ENCODE measurements at places on chromosomes 3 and 15.

DNA sequence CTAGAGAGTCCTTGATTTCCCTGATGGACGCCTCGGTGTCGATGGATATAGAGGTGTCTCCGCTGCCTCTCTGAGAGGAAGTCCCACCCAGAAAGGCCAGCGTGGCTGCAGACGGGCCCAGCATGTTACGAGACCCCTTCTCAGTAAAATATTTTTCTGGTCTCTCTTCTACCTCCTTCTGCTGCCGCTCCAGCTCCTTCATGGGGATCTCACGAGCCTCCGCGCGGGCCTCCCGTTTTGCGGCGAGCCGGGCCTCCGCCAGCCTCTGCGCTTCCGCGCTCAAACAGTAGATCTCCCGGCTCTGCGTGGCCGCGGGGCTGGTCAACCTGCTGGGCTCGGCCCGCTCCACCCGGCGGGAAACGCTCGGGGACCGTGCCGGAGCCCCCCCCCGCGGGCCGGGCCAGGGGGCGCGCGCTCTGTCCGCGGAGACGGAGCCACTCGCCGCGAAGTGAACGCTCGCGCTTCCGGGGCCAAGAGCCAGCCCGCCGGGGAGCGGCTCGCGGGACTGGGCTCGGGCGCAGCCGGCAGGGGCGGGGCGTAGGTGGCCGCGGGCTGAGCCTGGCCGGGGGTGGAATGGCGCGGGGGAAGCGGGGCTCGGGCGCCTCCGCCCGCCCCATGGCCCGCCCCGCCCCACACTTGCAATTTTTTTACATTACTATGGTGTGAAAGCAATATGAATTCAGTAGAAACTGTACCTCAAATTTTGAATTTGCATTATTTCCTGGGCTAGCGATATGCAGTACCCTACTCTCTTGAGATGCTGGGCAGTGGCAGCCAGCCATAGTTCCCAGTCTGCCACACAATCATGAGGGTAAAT lies 10.2 kb upstream of the KCNMB3 start:
- DNase-seq: peak; percentile 70

DNA sequence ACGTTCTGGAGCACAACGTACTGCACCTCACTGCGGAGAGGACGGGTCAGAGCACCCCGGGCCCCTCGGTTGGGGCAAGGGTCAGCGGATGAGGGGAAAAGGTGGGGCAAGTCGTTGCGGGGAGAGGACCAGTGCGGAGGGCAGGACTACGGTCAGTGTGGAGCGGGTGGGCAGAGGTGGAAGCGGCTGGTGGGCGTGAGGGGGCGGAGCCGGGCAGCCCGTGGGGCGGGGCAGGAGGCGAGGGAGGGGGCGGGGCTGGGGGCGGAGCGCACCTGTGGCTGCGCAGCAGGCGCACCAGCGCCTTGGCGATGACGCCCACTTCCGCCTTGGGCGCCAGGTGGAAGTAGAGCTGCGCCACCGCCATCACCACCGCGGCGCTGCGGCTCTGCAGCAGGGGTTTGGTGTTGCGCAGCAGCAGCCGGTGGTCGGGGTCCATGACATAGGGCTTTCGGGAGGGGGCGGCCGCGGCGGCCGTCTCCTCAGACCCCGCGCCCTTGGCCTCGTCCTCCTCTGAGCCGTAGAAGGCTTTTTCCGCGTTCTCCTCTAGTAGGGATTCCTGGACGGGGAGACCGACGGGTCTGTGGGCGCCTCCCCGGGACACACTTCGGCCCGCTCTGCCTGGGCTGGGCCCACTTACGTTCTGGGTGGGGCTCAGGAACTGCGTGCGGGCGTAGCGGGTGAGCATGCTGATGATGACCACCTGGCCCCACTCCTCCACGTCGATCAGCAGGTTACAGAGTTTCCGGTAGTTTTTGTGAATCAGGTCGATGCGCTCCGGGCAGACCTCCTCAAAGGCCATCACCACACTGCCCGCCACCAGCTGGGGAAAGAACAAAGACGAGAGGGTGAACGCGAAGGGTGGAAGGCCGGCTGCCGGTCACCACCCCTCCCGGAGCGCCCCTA lies 29.2 kb downstream of the AP3B2 start:
- DNase-seq: peak; percentile 90

- no peak for DNase-seq
Observed at GRCh38 chr15:61205346-61205921, 23.7 kb downstream of the RORA start.

GRCh38 chr15:72758182-72758581 lies 25.4 kb downstream of the ADPGK start:
- no peak for DNase-seq

DNA sequence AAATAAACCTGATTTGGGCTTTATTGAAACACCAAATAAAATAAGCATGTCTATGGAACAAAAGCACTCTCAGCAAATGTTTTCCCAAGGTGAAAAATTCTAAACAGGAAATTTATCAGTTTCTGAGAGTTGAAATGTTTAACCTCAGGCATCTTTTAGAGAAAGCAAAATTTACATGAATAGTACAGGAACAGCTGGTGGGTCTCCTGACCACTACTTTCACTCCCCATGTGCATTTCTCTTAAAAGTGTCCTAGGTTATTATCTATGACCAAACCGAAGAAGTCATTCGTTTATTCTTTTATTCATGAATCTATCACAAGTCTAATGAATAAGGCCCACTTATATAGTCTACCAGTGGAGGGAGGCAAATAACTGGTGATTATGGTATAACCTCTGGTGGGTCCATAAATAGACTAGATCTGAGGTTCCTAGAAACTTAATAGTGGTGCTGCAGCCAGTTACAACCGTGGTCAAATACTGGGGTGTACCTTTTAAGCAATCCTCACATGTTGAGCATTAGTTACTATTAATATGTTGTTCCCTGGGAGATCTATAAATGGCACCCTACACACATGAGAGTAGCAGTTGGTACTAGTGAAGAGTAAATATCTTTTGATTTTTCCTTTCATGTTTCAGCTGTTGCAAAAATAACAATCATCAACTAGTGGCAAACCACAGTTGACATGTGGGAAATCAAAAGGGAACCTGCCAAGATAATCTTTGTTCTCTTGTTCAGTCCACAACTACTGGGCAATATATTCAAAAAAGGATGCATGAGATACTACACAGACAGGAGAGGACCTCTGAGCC lies 169.3 kb upstream of the STAC start:
- DNase-seq: no peak

DNA sequence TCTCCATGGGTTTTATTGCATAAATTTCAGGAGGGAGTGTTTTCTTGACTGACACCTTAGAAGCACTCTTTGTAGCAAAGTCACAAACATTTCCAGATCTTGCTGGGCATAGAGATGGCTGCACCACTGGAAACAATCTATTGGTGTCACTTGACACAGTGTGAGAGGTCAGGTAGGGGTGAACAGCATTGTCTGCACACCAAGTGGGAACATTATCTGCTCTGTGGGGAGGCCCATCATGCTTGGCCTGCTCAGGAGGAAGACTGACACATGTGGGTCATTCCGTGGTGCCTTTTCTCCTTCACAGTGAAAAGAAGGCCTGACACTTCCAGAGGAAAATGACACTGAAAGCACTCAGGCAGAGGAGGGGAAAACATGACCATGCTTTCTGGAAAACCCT lies 149.9 kb upstream of the GALNT15 start:
- no peak for DNase-seq

GRCh38 chr15:40081691-40082194 lies 26.9 kb downstream of the BMF start:
- no peak for DNase-seq

DNA sequence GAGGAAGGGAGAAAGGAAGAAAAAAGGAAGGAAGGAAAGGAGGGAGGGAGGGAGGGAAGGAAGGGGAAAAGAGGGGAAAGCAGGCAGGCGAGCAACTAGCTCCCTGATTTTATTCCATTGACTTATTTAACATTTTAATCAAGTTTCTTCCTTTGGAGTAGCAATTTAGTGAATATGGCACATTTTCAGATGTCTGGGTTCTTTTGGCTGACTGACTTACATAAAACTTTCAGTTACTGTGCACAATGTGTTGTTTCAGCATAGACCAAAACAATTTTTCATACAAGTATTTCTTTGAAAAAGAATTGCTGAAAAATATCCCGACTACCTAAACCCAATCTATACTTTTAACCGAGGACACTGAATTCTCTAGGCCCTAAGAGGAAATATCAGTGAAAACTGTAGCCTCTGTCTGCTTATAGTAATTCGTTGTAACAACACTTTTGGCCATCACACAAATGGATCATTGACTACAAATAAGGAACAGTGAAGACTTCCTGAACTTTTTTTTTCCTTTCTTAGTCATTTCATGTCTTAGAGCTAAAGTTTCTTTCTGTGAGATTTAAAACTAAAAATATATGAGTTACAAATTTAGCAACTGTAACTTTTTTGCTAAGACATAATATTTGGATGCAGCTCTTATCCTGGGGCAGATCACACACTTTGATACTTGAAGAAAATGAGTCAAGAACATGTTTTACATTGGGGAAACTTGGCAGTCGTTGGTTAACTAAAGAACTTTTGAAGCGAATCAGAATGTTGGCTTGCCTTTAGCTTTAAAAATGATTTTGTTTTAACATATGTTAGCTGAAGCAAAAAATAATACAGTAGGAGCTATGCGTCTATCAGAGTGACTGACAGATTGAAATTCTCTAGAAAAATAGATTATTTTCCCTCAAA lies 79.6 kb downstream of the SOX2 start:
- no peak for DNase-seq

- no peak for DNase-seq
Observed at GRCh38 chr15:31268911-31269784, 57.5 kb upstream of the KLF13 start.

DNA sequence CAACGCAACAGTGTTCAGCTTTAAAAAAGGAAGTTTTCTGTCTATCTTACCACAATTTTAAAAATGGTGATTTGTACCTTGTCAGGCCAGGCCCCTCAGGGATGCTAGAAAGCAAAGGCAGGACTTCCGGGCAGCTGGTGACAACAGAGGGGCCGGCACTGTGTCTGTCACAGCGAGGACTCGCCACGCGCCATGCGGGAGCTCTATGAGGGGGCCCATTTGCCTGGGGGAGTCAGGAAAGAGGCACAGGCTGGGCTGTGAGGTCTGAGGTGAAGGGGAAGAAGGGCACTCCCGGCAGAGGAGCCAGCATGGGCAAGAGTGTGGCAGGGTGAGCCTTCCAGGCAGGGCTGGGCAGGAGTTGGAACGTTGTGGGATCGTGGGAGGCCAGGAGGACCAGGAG lies 7.0 kb downstream of the IQSEC1 start:
- DNase-seq: no peak

DNA sequence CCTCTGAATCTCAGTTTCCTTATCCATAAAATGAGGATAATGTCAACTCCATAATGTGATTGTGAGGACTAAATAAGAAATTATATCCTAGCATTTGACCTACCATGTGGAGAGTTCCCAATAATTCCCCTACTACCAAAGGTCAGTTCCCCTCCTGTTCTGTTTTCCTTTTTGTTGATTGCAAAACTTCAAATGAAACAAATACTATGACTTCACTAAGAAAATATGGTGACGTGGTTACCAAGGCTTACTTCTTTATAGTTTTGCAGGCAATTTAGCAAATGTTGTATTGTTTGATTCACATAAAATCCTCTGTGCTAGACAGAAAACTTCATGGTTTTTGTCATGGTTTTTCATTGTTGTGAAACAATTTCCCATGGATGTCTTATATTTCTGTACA lies 153.8 kb upstream of the RORA start:
- DNase-seq: no peak

- peak; percentile 64 for DNase-seq
Observed at GRCh38 chr15:24956111-24956838, 1.5 kb downstream of the SNRPN start.

GRCh38 chr3:188533612-188534357 lies 379.8 kb downstream of the LPP start:
- no peak for DNase-seq

DNA sequence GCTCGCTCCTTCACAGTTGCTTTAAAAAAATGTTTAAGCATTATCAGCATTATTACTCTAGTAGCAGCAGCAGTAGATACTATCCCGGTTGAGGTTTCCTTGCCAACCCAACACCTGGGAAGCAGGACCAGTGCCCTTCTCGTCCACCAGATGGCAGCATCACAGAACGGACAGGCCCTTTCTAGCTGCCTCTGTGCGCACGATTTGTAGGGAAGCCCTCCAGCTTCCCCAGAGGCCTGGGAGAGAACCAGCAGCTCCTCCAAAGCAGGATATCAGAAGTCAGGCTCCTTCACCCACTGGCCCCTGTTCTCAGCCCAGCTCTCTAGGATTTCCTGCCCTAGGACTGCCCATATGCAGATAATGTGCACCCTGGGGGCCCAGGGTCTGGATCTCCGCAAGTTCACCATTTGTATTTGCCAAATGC lies 16.8 kb upstream of the ESYT3 start:
- peak; percentile 79 for DNase-seq

DNA sequence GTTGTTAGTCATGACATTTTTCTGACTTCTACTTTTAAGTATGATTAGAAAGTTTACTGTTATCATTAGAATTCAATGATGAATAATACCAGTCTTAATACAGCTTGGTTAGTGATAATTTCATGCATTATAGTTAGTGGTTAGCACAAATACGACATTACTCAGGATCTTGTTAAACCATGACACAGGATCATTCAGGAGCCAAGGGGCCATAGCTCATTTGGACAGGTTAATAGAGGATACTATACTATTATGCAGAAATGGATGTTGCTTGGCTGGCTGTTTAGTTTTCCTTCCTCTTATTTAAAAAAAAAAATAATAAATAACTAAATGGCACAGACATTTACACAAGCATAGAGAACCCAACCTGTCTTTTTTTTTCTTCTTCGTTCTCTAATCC lies 55.5 kb downstream of the NSUN3 start:
- DNase-seq: no peak

DNA sequence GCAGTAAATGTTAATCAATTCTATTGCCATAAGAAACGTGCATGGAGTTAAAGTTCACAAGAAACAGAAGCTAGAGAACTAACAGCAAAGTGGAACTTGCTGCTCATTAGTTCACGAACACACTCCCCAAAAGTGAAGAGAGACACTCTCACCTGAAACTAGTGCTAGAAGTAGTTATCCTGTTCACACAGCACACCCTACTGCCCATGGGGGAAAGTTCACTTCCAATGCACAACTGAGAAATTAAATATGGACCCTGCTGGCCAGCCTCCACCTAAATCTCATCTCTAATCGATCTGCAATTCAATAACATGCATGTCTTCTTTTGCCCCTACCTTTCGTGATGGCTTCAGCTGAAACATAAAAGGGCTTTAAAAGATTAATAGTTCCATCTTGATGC lies 39.4 kb upstream of the FRMD4B start:
- no peak for DNase-seq

GRCh38 chr3:139020036-139020867 lies 474 bp downstream of the PRR23B start:
- DNase-seq: no peak

DNA sequence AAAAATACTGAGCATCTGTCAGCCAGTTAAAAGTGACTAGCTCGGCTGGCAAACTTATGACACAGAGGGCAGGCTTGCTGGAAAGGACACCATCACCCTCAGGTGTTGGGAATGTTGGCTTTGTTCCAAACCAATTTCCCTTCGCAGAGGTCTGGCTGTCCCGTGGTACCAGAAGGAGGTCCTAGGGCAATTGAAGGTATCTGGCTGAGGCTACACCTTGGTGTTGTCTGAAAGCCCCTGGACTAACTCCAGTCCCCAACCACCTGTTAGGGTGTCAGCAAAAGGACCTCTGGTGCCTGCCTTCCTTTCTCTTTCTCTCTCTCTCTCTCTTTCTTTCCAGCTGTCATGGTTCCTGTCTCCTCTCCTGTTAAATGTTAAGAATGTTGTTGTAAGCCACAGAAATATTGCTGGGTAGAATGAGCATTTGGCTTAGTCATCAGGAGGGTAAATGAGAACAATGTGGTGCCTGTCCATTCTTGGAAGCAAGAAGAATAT lies 12.5 kb downstream of the PRR20G start:
- DNase-seq: no peak
